ENCODE measurements at places on chromosomes 12 and 14. TPM values are rescaled to one million over a fixed set of nuclear protein-coding genes. Genes with fewer than 3 reads are reported as not detected.

- DNase-seq, result no peak
- no peak overlapping the region for H3K4me3 ChIP-seq
- no peaks in the 10 kb centered on the region for H3K27me3 ChIP-seq
- no peaks in the 10 kb centered on the region for H3K4me1 ChIP-seq
- no peaks in the 10 kb centered on the region for H3K36me3 ChIP-seq
Observed at GRCh38 chr12:104823985-104824461, 134.1 kb downstream of the SLC41A2 start.

GRCh38 chr14:53620317-53620716, 336.3 kb downstream of the BMP4 start:
- no peak overlapping the region for H3K27ac ChIP-seq
- no peak for DNase-seq
- no peak overlapping the region for H3K4me3 ChIP-seq
- H3K36me3 ChIP-seq, result no peaks in the 10 kb centered on the region
- H3K4me1 ChIP-seq, result no peaks in the 10 kb centered on the region

- H3K27me3 ChIP-seq, result no peaks in the 10 kb centered on the region
- H3K4me3 ChIP-seq, result peak overlapping the region; percentile 99
- peaks cover 14% of the 10 kb centered on the region for H3K4me1 ChIP-seq
Observed at GRCh38 chr14:77375973-77376770, 722 bp downstream of the TMED8 start.

DNA sequence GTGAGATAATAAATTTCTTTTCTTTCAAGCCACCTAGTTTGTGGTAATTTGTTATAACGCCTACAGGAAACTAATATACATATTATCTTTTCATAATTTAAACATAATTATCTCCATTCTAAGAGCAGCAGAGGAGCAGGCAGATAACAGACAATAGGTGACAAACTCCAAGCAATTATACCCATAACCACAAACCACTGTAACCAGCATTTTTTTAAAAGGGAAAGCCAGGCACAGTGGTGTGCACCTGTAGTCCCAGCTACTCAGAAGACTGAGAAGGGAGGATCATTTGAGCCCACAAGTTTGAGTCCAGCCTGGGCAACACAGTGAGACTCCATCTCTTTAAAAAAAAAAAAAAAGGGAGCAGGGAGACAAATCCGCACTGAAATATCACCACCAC, 54.9 kb downstream of the ATF7 start:
- H3K27ac ChIP-seq, result no peak overlapping the region
- DNase-seq, result no peak
- no peaks in the 10 kb centered on the region for H3K27me3 ChIP-seq

- no peak overlapping the region for H3K4me3 ChIP-seq
- no peaks in the 10 kb centered on the region for H3K27me3 ChIP-seq
- H3K4me1 ChIP-seq, result no peaks in the 10 kb centered on the region
- H3K36me3 ChIP-seq, result no peaks in the 10 kb centered on the region
Observed at GRCh38 chr14:95841668-95842067, 35.0 kb upstream of the TUNAR start.

DNA sequence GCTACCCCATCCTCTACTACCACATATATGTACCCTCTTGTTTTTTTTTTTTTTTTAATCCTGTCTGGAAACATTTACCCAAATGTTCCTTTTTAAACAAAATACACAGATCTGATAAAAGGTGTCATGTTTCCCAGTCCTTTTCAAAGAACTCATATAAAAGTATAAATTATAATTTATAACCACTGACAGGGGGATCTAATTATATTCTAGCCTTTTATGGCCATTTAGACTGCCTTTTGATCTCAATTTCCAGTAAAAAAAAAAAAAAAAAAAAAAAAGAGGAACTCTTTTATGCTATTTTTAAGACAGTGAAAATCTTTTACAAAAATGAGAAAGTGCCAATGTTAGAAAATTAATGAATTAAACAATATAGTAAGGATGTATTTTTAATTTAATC, 65.0 kb downstream of the NAV3 start:
- H3K27ac ChIP-seq, result no peak overlapping the region
- no peaks in the 10 kb centered on the region for H3K4me1 ChIP-seq
- no peaks in the 10 kb centered on the region for H3K36me3 ChIP-seq
- no peak for DNase-seq
- no peaks in the 10 kb centered on the region for H3K27me3 ChIP-seq

GRCh38 chr14:101457301-101457935, 103.9 kb upstream of the DIO3 start:
- peaks cover 3% of the 10 kb centered on the region for H3K27me3 ChIP-seq
- H3K36me3 ChIP-seq, result no peaks in the 10 kb centered on the region
- no peaks in the 10 kb centered on the region for H3K4me1 ChIP-seq
- no peak overlapping the region for H3K4me3 ChIP-seq

DNA sequence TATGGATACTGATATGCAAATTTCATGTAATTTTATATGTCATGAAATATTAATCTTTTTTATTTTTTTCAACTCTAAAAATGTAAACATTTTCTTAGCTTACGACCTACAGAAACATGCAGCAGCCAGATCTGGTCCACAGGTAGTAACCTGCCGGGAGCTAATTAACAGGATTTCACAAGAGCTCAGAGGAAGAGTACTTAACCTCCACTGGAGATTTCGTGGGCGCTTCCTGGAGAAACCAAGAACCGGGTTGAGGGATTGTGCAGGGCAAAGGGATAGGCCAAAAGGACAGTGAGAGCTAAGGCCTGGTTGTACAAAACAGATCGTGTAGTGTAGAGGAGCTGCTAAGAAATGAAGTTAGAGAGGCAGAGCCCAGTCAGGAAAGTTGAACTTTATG, 315.7 kb downstream of the PAWR start:
- no peaks in the 10 kb centered on the region for H3K36me3 ChIP-seq
- no peak overlapping the region for H3K4me3 ChIP-seq
- H3K27me3 ChIP-seq, result no peaks in the 10 kb centered on the region

DNA sequence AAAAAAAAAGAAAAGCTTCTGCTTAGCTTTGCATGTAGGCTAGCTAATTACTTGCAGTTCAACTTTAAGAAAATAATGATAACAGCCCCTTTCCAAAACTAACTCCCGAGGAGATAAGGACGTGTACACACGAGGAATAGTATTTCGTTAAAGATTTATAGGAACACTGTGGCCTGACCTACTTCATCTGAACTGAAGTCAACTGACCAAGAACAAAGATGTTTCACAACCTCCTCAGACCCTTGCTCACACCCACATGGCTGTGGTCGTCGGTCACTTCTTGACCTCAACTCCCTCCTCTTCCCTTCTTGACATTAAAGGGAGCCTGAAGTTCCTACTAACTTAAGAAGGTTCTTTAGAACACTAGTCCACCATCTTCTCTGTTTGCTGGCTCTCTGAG, 25.3 kb upstream of the FAM181A start:
- H3K27ac ChIP-seq, result no peak overlapping the region
- no peak for DNase-seq

DNA sequence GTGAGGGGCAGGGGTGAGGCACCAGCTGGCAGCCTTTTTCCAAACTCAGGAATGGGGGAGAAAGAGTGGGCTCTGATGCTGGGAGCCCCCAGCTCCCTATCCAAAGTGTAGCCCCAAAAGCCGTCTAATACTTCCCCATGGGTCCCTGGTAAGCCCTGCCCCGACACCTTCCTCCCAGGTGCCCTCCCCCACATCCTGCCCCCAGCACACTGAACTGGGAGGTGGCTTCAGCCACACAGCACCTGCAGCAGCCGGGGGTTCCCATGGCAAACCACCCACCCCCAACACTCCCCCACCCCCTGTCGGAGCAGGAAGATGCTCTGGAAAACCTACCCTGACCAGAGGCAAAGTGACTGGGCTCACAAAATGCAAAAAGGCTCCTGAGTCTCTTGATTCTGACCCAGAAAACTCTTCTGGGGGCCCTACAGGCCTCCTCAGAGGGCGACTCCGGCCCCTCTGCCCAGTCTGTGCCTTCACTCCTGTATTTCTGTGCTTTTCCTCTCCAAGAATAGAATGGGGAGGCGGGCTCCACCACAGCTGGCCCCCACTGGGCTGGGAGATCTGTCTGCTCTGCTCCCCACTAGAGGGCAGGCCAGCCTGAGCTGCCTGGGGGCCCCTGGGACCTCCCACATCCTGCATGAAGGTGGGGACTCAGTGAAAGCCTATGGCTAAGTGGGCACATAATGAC, 81.6 kb downstream of the ITPK1 start:
- no peak overlapping the region for H3K27ac ChIP-seq
- no peaks in the 10 kb centered on the region for H3K36me3 ChIP-seq
- peaks cover 17% of the 10 kb centered on the region for H3K4me1 ChIP-seq
- no peaks in the 10 kb centered on the region for H3K27me3 ChIP-seq
- no peak overlapping the region for H3K4me3 ChIP-seq

- no peak overlapping the region for H3K4me3 ChIP-seq
- H3K27me3 ChIP-seq, result no peaks in the 10 kb centered on the region
- H3K36me3 ChIP-seq, result no peaks in the 10 kb centered on the region
- no peak for DNase-seq
Observed at GRCh38 chr14:103112400-103113243, 10.6 kb upstream of the TNFAIP2 start.

DNA sequence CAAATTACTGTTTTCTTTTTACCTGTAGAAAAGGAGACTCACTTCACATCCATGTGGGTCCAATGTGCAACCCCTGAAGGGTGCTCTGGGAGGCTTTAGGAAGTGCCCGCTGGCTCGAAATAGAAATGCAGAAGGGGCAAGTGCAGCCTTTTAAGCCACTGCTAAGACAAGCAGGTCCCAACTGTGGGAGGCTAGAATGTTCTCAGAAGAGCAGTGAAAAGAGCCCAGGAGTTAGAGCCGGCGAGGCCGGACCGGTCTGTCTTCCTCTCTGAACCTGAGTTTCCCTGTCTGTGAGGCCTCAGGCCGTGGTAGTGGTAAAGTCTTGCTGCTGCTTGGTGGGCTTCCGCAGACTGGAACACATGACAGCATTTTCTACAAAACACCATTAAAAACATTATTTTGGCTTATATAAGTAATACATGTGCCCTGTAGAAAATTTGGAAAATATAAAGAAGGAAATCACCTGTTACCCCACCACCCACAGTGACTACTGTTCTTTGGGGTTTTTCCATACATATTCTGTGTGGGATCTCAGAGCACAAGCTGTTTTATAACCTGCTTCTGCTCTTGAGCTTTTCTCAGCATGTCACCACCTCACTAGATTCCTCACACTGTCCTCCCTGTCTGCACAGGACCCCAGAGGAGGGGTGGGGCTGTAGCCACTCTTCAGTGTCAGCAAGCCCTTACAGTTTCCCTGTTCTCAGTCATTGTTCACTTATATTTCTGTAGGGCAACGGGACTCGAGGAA, 6.0 kb downstream of the CKB start:
- no peak overlapping the region for H3K27ac ChIP-seq
- no peak overlapping the region for H3K4me3 ChIP-seq
- no peaks in the 10 kb centered on the region for H3K27me3 ChIP-seq

DNA sequence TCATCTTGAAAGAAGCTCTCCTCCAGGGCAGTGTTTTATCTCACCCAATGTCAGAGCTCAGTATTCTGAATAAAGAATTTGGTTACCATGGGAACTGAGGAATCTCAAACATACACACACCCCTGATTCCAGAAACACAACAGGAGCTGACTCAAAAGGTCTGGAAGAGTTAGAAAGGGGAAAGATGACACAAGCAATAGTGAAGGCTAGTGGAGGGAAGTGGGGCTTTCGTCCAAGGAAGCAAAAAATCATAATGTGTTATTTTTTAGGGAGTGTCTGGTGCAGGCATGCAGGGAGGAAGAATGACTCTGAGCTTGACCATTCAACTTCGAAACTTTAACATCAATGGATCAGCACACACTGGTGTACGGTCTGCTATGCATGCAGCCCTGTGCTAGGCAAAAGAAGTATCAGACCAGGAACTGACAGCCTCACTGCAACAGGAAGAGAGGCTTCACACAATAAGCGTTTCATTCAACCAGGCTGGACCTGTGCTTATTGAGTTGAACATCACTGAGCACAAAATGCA, 20.3 kb downstream of the HEBP1 start:
- no peak overlapping the region for H3K27ac ChIP-seq
- H3K4me3 ChIP-seq, result no peak overlapping the region
- DNase-seq, result no peak

DNA sequence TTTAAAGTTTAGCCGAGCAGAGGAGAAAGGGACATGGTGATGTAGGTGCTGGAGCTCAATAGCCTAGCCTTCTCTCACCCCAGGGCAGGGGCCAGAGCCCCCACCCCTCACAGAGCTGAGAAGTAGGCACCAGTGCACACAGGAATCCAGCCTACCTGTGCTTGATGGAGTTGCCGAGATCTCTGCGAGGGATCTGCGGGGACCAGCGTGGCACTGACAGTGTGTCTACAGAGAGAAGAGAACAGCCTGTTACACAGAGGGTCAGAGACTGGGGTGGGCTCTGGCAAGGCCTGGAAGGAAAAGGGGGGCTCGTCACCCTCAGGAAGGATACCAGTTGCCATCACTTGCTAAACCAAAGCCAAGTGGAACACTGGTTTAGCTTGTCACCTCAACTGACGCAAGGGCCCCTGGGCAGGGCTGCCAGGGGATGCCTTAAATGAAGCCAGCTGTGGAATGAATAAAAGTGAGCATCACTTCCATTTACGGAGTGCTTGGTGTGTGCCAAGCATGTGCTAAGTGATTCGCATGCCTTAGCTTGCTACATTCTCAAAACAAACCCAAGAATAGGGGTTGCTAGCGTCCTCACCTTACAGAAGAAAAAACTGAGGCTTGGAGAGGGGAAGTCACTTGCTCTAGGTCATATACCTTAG, 220.8 kb upstream of the NOS1 start:
- no peak for DNase-seq
- H3K27ac ChIP-seq, result no peak overlapping the region
- H3K27me3 ChIP-seq, result no peaks in the 10 kb centered on the region
- H3K4me1 ChIP-seq, result no peaks in the 10 kb centered on the region

PRIMA1 gene
- total RNA-seq, result not detected

NGB gene
- not detected for total RNA-seq

CAPS2 gene
- total RNA-seq, result 1.2 TPM

MYH7 gene
- total RNA-seq, result not detected

APOF gene
- total RNA-seq, result not detected

KMT2D gene
- 167 TPM for total RNA-seq

PEX5 gene
- total RNA-seq, result 35.4 TPM

Measured in naive thymus-derived CD4-positive, alpha-beta T cell (primary cell).